ENCODE measurements at places on chromosomes 5 and 9.

DNA sequence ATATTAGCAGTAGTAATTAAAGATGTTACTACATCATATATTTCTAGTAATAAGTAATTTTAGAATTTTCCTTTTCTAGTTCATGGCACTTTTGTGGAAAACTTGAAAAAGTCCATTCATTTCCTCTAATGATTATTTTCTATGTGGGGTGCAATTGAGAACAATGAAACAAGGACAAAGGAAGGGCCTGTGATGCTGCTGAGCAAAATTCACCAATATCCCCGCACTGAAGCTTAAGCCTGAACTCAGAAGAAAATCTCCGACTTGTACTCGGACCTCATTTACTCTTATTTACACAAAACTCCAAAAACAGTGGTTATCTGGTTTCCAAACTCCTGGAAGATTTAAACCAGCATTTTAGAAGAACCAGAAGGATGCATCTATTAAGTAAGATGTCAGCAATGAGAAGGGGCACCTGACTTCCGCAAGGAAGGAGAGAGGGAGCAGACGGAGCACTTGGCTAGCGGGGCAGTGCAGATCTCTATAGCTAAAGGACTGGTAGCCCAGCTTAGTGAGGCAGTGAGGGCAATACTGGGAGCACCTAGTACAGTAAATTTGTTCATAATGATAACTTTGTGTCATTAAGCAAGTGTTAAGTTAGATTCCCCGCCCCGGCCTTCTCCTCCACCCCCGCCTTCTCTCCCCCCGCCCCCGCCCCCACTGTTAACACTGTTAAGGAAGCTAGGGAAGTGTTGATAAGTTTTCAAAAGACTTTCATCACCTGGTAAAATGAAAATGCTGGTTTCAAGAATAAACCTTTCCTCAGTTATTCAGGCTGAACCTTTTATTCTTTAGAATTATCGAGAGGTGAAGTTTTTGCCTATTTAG lies 123.3 kb downstream of the ZSWIM6 start:
- no peak for DNase-seq

GRCh38 chr9:27293996-27294395 lies 3.0 kb downstream of the EQTN start:
- no peak for DNase-seq

- no peak for DNase-seq
Observed at GRCh38 chr9:79360387-79361347, 211.1 kb upstream of the TLE4 start.

DNA sequence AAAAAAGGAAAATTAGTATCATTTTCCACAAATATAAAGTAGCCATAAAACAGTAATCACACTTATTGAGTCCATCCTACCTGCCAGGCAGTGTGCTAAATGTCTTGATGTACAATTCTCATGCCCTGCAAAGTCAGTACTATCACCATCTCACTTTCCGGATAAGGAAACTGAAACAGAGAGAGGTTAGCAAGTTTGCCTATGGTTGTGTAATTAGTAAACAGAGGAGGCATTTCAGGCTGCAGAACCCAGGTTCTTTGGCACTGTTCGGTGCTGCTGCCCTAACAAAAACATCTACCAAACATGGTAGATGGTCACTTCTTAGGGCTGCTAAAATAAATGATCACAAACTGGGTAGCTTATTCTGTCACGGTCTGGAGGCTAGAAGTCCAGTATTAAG lies 22.6 kb downstream of the PLAC8L1 start:
- no peak for DNase-seq

GRCh38 chr5:76982450-76982849 lies 29.6 kb downstream of the CRHBP start:
- DNase-seq = no peak

- no peak for DNase-seq
Observed at GRCh38 chr9:3285365-3286161, 240.2 kb downstream of the RFX3 start.

DNA sequence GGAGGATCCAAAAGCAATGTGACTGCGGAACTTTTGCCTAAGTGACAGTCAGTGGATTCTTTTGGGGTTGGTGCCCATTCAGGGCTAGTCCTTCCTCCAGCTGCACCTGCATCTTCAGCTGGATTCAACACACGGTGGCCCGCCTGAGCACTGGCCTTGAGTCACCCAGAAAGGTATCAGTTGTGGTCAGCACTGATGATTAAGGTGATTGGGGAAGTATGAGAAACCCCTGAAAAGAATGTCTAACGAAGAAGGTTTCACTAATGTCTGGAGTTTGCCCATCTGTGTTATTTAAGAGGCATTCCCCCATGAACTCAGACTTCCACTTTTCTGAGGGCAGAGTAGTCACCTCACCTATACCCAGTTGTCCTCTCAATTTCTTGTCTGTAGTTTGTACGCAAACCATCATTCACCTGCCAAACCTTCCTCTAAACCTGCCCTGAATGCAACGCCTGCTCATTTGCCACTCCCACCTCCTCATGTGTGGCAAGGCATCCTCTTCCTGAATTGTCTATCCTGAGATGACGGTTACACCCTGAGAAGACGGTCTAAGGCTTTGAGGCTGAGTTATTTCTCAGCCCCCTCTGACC lies 27.2 kb downstream of the CSF2 start:
- no peak for DNase-seq

- DNase-seq = no peak
Observed at GRCh38 chr9:875119-875962, 33.8 kb downstream of the DMRT1 start.

- no peak for DNase-seq
Observed at GRCh38 chr9:85377731-85378289, 363.9 kb downstream of the AGTPBP1 start.

- no peak for DNase-seq
Observed at GRCh38 chr5:132227485-132228240, at the start of gene P4HA2. P4HA2 (minus strand) TSS chr5:132227853; CDS start chr5:132218626, 9,227 bp downstream.

GRCh38 chr5:87836696-87837095 lies 424.0 kb upstream of the CCNH start:
- DNase-seq = no peak

GRCh38 chr9:136808075-136808805 lies 492 bp downstream of the RABL6 start:
- no peak for DNase-seq

DNA sequence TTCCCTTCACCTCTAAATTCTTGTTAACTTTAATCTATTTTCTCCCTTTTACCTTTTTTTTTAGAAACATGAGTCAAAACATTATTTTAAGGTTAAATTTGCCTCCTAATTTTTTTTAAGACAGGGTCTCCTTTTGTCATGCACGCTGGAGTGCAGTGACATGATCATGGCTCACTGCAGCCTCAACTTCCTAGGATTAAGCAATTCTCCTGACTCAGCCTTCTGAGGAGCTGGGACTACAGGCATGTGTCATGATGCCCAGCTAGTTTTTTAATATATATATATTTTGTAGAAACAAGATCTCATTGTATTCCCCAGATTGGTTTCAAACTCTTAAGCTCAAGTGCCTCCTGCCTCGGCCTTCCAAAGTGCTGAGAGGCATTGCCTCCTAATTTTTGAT lies 424.7 kb upstream of the FAM174A start:
- no peak for DNase-seq

DNA sequence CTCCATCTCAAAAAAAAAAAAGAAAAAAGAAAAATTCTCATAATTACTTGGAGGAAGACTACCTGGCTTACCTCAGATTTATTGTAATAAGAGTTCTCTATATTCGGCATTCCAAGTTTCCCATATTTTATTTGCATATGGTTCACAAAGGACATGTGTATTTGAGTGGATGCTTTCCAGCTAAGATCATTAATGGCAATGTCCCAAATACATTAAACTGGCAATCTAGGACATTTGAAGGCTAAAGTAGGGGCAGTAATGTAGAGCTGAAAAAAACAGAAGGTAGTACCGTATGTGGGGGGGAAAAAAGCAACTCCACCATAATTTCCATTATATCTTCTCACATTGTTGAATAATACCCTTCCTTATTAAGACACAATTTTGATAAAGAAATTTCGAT lies 4.9 kb downstream of the TUT7 start:
- DNase-seq = no peak
